Right hindlimb (tissue), 1 donor: ENCODE measurements at places on chromosomes 7 and 10.

DNA sequence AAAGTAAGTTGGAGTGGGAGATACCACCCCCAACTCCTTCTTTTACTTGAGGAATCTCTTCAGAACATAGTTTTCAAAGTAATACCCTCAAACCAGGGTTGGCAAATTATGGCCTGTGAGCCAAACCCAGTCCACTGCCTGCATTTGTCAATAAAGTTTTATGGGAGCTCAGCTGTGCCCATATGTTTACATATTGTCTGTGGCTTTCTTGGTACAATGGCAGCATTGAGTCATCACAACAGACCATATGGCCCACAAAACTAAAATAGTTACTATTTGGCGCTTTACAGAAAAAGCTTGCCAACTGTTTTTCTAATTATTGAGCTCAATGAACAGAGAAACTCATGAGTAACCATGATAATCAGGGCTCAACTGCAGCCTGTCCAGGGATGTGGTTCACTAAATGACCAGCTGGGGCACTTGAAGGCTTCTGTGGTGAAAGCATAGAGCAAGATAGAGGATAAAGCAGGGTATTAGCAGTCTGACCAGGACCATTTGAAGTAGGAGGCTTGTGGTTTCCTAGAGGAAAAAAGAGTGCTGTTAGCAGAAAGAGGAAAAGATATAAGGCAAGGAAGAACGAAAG, 196.0 kb upstream of the GRB10 start:
- no peak for DNase-seq

- no peak for DNase-seq
Measured at GRCh38 chr10:114172216-114172615, 1.8 kb downstream of the CCDC186 start.

GRCh38 chr7:105245398-105246114, 143.2 kb downstream of the SRPK2 start:
- DNase-seq = peak; percentile 76

DNA sequence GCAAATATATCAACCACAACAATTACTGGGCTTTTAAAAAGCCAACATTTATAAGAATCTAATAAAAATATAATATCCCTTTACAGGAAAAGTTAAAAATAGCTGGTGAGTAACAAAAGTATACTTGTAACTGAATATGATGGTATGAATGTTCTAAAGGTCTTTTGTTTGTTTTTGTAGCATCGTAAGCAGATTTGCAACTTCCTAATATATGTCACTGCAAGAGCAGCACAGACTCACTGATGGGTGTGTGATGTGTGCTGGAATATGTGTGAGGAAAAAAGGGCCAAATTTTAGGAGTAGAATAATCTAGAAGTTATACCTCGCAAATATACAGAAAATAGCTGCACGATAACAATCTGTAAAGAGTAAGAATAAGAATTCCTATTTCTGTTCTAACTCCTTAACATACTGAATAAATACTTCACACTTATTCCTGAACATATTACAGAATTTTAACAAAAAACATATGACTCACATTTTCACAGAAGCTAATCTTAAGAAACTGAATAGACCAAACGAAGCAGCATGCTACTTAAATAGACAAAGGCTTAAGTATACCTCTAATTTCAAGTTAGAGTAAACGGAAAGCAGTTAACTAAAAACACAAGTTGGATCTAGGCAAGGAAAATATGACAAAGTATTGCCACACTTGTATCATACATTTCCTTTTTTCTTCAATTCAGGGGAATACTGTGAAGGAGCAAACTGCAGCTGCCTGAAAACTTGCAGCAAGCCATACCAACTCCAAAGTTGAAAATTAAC, 9.6 kb downstream of the ETV1 start:
- no peak for DNase-seq

- DNase-seq = no peak
Measured at GRCh38 chr10:118255355-118255754, 86.8 kb downstream of the FAM204A start.

- no peak for DNase-seq
Measured at GRCh38 chr7:16571941-16572340, 45.3 kb downstream of the LRRC72 start.

GRCh38 chr7:34603711-34604444, 54.1 kb upstream of the NPSR1 start:
- no peak for DNase-seq

DNA sequence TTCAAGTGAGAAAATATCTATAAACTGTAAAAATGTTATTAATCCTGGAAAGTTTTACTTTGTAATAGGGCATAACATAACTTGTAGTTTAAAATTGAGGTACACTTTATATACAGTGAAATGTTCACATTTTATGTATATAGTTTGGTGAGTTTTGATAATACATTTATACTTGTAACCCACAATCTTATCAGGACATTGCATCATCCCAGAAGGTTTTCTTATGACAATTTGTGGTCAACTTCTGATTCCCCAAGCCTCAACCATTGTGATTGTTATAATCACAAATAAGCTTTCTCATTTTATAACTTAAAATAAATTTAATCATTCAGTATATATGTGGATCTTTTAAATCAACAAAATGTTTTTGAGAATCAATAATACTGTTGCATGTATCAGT, 151.1 kb downstream of the TFPI2 start:
- no peak for DNase-seq

- no peak for DNase-seq
Measured at GRCh38 chr7:2431260-2431867, 28.0 kb downstream of the CHST12 start.

GRCh38 chr7:155203059-155203881, 94.4 kb upstream of the INSIG1 start:
- no peak for DNase-seq

DNA sequence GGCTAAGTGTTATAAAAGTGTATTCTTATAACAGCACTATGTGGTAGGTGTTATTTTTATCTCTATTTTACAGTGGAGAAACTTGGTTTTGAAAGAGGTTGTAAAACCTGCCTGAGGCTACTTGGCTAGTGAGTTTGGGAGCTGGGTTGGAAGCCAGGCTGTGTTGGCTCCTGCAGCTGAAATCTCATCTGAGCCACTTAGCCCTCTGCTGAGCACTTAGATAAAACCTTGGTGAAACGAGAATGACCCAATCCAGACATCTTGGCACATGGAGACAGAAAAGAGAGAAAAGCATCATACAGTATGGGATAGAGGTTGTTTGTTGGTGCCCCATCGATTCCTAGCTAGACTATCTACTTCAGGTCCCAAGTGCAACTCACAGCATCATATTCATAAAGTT, 37.4 kb downstream of the BLNK start:
- DNase-seq = no peak

DNA sequence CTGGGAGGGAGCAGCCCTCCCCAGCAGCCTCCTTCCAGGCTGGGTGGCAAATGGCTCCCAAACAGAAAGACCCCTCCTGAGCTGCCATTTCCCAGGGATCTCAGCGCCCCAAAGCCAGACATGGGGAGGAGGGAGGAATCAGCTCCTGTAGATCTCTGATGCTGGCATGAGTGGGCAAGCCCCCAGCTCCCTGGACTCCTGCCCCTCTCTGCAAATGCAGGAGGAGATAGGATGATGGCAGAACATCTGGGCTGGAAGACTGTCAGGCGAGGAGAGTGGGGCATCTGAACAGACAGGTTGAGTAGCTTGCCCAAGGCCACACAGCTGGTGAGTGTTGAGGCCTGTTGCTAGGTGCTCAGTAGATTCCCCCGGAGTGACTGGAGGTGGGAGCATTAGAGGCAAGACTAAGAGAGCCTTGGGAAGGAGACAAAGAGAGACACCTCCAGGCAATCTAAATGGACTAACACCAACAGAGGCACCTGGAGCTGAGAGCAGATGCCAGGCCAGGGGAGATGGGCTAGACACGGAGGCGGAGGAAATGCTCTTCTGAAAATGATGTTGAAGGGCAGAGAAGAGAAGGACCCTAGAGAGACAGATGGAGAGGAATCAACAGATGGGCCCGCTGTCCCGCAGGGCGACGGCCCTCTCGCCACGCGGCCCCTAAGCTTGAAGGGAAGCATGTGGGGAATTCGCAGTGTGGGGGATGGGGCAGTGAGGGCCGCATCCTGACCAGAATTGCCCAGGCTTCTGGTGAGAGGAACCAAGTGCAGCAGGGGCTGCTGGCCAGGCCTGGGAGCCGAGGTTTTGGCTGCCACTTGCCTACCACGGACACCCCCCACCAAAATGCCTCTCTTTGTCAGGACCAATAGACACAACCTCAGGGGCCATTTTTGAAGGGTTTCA, 84.8 kb upstream of the LRRC4 start:
- DNase-seq = no peak

GRCh38 chr10:13271552-13272163, 28.2 kb downstream of the PHYH start:
- DNase-seq = peak; percentile 37

DNA sequence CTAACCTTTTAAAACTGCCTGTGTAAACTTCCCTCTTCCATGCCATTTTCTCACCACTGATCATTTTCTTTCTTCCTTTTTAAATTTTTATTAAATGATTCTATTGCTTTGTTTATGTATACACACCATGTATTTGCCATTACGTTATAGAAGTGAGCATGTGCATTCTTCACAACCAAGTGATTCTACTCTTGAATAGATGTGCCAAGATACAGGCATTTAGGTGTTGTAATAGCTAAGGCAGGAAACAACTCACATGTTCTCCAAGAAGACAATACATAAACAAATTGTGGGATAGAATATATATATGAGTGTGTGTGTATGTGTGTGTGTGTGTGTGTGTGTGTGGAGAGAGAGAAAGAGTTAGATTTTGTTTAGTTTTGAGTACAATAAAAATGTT, 202.6 kb upstream of the SEMA3E start:
- DNase-seq = no peak

DNA sequence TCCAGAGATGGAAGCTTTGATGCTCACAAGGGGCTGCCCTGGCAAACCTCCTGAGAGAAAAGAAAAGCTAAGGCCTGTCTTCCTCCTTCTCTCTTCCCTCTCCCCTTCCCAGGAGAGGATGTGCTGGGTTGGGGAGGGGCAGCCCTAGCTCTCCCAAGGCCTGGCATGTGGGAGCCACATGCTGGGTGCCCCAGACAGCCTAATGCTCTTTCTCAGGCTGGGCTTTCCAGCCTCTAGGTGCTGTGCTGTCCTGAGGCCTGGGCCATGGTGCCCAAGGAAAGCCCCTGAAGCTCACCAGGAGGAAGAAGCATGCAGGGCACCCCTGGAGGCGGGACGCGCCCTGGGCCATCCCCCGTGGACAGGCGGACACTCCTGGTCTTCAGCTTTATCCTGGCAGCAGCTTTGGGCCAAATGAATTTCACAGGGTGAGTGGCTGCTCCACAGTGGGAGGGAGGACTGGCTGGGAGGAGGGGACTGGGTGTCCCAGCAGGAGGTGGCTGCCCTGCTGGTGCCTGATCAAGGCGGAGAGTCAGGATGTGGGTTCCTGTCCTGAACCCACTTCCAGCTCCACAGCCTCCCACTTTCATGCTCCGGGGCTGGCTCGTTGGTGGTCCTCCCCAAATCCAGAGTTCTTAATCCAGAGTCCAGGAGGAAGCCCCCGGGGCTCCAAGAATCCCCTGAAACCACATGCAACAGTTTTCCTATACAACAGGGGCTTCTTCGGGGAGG, 1.7 kb downstream of the CPA5 start:
- DNase-seq = no peak

DNA sequence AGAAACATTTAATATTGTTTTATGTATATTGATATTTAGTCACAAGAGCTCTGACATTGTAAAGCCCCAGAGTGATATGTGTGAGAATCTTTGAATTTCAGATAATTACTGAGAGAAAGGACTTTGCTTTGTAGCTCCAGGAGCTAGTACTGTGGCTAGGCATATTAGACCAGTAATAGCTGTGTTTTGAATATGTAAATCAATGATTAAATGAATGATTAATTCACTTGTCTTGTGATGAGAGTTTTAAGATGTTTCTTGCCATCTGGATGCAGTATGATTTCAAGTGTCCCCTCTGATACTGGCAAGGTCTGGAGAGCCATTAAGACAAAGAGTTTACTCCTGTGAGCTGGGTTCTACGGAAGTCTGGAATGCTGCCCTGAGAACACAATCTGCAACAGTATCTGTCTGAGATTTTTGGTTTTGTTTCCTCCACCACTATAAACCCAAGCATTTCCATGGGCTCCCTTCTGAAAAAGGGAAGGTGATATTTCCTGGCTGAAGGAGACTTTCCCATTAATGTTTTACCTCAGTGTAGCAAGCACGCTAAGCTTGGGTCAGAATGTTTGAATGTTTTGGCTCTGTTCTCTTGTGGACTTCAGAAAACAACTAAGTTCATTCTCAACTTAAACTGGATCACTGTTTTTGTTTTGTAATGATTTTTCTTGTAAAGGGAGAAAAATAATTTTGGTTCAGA, 61.3 kb upstream of the BICC1 start:
- no peak for DNase-seq

DNA sequence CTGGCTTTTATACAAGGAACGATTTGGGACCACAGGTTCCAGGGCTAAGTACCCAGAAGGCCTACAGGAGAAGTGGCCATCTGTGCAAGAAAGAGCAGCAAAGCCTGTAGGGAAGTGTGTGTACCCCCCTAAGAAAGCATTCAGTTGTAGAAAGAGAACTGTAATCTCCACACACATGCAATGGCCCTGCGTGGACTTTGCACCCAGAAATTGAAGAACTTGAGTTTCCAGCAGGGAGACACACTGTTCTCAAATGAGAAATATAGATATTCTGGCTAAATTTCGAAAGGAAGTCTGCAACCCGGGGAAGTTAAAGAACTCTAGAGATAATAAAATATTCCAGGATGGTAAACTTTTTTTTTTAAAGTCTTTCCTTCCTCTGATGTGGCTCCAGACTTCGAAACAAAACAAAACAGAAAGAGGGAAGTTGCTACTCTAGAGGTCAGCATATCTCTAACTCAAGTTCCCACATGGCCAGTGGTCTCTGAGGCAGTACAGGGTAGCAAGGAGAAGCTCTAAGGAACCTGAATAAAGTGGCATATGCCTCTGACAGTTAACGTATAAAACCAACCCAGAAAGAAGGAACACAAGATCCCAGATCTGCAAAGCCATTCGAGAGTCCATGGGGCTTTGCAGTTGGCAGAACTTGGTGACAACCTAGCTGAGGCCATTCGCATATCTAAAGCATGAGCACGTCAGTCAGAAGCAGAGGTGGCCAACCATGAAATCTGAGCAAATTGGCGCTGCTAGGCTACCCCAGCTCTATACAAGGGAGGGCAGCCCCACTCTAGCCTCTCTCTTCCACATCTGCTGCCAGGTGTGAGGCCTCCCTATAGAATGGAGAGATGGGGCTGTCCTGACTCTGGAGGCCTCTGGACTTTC, 56.6 kb downstream of the ELMO1 start:
- DNase-seq = no peak

- DNase-seq = no peak
Measured at GRCh38 chr10:58781873-58782488, 269.3 kb downstream of the BICC1 start.

DNA sequence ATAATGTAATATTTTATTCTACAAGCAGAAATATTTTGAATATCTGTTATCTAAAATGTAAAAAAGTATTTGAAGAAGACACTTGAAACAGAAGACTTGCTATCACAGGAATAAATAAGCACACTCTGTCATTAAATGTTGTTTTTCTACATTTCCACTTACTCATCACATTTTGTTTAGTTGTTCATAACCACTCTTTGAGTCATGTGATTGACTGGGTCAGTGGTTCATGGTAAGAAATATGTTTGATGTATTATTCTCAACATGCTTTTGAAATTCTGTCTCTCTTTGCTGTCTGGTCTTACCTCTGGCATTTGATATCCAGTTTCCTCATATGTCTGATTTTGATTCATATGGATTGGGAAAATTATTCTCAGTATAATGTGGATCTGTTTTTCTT, 171.8 kb downstream of the SUGCT start:
- DNase-seq = no peak
